Inflammatory macrophage (primary cell): ENCODE measurements at places on chromosomes 5 and 9.

- DNase-seq, result no peak
Measured at GRCh38 chr5:34695275-34696027, 39.3 kb downstream of the RAI14 start.

GRCh38 chr9:90340421-90340820 is 302.2 kb downstream of the DIRAS2 start:
- DNase-seq, result no peak

GRCh38 chr9:130140706-130141105 is 31.5 kb upstream of the NCS1 start:
- DNase-seq, result peak; percentile 89

GRCh38 chr9:136291306-136292025 is 12.4 kb downstream of the CCDC187 start:
- no peak for DNase-seq

GRCh38 chr5:166018716-166019115 is 2272.7 kb upstream of the WWC1 start:
- no peak for DNase-seq

DNA sequence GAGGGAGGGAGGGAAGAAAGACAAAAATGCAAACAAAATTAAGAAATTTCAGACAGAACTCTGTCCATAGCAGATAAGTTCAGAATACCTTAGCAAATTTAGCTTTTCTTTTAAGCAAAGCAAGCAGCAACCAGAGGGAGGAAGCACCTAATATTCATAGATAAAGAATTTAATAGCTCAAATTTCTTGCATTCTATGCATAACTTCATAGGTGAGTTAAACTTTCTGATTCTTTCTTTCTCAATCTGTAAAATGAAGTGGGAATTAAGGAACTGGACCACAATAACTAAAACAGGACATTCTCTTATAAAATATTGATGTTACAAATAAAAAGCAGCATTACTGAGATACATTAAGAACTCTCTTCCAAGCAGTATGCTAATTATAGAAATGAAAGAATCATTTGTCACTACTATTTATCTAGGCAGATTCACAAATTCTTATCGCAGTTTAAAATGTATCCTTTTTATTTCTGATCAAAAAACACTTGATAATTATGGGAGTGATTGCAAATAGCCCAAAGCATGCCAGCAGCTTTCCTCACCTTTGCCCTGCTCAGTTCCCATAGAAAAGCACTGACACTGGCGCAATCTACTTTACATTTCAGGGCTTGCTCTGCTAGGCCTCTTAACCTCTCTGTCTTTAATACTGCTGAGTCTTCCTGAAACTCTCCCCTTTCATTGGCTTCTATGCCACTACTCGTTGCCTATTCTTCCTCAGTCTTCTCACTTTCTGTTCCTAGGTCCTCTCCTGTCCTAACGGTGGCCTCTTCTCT is 341.8 kb downstream of the PIK3R1 start:
- DNase-seq, result no peak

GRCh38 chr5:130710596-130710995 is 454.5 kb downstream of the HINT1 start:
- no peak for DNase-seq

GRCh38 chr5:73201547-73202513 is 28.8 kb downstream of the TMEM174 start:
- peak; percentile 50 for DNase-seq

- peak; percentile 34 for DNase-seq
Measured at GRCh38 chr5:111655169-111655924, 101.6 kb downstream of the NREP start.

- peak; percentile 13 for DNase-seq
Measured at GRCh38 chr5:36459176-36460135, 146.9 kb upstream of the SLC1A3 start.

GRCh38 chr9:18385696-18386490 is 88.1 kb upstream of the ADAMTSL1 start:
- no peak for DNase-seq

DNA sequence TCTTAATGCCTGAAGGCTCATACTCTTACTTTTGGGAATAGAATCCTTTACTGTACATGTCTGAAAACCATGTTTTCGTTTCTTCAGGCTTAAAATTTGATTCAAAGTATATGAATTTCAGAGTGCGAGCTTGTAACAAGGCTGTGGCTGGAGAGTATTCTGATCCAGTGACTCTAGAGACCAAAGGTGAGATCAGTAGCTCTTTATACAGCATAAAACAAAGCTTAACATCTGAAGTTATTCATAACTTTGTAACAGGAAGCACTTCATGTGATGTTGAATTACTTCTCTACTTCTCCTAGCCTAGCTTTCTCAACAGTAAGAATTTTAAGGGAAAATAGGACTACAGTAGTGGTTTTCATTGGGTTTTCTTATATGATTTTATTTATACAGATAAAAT is 49.4 kb upstream of the FKTN start:
- peak; percentile 28 for DNase-seq

GRCh38 chr5:11596185-11596584 is 308.1 kb downstream of the CTNND2 start:
- DNase-seq, result no peak

- no peak for DNase-seq
Measured at GRCh38 chr5:181086026-181086883, 44.7 kb downstream of the OR2V1 start.

GRCh38 chr5:58544195-58544594 is 38.7 kb upstream of the RAB3C start:
- peak; percentile 58 for DNase-seq
